ENCODE measurements at places on chromosomes 12 and 14.

DNA sequence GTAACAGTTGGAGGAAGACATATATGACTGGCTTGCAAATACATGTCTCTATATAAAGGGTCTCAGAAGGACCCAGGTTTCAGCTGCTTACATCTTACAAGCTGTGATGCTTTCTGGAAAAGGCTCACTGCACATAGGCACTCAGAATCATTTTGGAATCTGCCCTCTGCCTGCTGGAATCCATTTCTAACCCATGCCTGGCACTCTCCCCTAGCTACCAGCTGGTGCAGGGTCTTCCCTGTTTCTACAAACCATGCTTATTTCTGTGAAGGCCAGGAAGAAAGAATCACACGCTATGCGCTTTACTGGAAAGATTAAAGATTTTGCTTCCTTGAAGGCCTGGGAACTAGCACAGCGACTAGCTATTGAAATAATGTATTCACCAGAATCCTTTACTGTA lies 151.3 kb downstream of the DICER1 start:
- no peak for DNase-seq

DNA sequence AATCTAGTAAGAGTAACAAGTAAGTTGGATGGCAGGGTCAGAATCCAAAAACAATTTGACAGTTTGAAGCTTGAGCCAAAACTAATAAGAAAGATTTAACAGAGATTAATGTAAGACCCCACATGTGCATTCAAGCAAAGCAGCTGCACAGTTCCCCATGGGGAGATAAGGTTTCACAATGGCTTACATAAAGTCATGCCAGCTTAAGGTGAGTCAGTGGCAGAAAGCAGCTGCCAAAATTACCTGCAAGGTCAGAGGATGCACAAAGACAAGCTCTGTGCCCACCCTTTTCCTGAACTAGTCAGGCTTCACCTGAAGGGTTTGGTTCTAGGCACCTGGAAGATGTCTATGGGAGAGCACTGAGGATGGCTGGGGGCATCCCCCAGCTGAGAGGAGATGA lies 36.6 kb upstream of the KRT77 start:
- peak; percentile 55 for DNase-seq

- DNase-seq, result no peak
These were observed 1314.6 kb downstream of the TMEM121 start for GRCh38 chr14:106840991-106841390.

DNA sequence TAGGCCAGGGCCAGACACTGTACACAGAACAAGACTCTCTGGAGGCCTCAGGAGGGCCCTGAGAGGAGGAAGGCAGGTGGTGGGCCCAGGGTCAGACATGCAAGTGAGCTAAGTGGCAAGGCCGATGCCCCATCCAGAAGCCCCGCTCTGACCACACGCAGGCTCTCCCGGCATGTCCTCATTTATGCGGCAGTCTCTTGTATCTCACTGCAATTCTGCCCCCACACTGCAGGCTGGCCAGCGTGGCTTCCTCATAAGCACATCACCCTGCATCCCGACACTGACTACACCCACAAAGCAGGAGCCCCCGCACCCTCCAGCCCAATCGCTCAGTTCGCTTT lies 17.5 kb downstream of the SSH1 start:
- no peak for DNase-seq

DNA sequence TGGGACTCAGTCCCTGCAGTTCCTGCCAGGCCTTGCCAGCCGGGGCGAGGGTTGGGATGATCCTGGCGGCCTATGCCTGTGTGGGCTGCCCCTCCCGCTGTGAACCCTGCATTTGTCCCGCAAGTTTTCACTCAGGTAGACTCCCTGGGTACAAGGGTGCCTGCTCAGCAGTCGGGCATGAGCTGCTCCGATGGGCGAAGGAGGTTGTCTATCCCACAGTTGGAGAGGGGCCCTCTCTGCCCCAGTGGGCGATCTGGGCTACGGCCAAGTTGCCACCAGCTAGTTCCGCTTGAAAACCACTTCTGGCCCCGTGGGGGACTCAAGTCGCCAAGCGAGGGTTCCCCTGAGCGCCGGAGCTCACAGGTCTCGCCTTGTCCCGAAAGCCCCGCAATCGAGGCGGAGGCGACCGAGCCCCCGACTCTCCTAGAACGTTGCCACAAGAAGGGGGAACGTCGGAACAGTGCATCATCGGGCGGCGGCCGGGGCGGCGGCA lies 365 bp upstream of the TPI1 start:
- no peak for DNase-seq

All from NCI-H2081 (cell line).